ENCODE measurements at places on chromosomes 16 and 17.

- DNase-seq = no peak
Observed at GRCh38 chr16:54996186-54996585, 65.5 kb downstream of the IRX5 start.

DNA sequence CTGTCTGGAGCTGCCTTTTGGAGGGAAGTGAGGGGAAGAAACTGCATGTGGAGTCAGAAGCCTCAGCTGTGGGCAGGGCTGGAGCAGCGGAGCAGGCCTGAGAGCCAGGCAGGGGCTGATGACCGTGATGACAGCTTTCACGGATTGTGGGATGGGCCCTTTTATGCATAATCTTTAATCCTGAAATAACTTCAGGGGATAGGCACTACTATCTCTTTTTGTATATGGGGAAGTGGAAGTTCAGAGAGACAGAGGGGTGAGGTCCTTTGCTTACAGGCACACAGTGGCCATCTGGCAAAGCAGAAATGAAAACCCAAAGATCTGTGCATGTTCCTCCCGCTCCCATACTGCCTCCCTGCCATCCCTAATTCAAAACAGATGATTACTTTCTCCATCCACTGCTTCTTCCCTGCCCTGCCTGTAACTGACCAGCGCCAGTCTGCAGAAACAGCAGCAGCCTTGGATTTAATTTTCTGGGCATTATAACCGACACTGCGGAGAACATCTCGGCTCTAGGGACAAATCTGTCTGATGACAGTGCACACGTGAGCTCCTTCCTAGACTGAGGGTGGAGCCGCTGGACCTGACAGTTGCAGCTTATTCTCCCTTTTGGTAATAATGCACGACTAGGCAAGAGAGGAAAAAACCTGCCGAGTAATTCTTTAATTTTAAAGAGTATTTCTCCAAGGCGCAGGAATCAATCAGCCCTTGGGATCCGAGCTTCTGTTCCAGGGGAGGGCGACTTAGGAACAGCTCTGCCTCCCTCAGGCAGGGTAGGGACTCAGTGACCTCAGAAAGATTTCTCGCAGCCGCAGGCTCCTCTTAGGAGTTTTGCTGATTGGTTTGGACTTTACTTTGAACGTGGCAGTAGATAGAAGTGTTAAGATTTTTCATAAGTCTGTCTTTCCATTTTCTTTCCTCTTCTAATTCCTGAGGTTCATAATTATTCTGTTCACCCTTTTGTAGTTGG lies 95.4 kb downstream of the UTP18 start:
- no peak for DNase-seq

DNA sequence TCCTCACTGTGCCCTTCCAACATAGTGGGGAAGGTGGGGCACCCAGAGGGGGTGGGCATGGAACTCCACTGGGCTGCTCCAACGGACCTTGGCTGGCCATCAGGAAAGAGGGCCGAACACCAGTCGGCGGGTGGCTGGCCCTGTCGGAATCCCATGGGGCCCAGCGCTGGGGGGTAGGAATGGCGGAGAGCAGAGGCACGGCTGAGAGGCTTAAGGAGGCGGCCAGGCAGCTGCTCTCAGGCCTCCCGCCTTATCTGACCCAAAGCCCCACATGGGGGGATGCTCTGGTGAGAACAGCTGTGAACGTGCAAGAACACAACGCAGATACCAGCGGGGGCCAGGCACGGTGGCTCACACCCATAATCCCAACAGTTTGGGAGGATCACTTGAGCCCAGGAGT lies 4.4 kb upstream of the MYO1C start:
- DNase-seq = no peak

GRCh38 chr16:75578212-75578611 lies 12.0 kb downstream of the GABARAPL2 start:
- no peak for DNase-seq

- peak; percentile 68 for DNase-seq
Observed at GRCh38 chr17:37701496-37701898, 43.4 kb downstream of the HNF1B start.

GRCh38 chr16:1309888-1310831 lies 724 bp downstream of the UBE2I start:
- no peak for DNase-seq

DNA sequence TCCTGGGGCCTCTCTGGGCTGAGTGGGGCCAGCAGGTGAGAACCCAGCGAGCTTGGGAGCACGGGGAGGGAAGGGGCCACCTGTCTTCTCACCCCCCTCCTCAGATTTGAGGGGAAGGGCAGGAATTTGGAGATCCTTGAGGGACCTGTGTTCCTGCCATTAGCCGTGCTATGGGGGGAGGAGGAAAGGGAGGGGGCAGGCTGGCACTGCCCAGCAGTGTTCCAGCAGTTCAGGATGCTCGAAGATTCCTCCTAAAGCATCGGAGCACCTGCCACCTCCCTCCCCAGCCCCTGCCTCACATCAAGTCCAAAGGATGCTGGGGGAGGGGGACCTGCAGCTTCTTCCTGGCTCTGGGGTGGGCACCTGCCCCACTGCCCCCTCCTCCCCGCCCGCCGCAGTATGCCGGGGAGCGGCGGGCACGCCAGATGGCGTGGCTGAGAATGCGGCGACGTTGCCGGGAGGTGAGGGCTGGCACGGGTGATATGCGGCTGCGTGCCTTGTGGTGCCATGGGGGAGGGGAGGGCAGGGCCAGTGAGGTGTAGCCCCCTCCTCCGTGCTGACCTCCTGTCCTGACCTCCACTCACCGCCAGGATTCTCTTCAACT lies 4.7 kb upstream of the NEUROD2 start:
- no peak for DNase-seq

DNA sequence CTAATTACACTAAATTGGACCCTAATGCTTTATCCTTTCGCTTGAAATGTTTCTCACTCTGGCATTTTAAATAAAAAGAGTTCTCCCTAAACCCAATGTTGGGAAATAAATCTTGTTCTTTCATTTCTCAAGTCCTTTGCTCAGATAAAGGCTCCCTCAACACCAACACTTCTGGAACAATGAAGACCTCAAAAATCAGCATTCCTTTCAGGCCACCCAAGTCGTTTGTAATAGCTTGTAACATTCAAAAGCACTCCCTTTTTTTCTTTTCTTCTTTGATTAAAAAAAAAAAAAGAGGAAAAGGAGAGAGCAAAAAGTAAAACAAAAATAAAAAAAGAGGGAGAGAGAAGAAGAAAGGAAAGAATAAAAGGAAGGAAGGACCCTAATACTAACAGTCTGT lies 23.3 kb upstream of the FOXJ1 start:
- DNase-seq = no peak

DNA sequence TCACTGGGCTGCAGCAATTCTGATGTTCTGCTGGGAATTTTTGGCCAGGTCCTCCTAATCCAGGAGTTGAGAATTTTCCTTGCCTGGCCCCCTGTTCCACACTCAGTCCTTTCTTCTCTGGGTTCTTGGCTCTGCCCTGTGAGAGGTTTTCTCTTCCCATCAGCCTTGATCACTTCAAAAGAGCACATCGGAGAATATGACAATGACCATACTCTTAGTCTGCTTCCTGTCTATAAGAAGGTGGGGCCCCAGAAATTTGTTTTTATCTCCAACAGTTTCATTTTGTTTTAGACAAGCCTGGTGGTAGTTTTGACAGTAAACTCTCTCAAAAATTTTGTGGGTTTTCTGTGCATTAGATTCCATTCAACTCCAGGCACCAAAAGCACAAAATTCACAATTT lies 70.7 kb downstream of the C17orf67 start:
- no peak for DNase-seq

GRCh38 chr16:75311383-75311938 lies 60.0 kb upstream of the BCAR1 start:
- DNase-seq = no peak

DNA sequence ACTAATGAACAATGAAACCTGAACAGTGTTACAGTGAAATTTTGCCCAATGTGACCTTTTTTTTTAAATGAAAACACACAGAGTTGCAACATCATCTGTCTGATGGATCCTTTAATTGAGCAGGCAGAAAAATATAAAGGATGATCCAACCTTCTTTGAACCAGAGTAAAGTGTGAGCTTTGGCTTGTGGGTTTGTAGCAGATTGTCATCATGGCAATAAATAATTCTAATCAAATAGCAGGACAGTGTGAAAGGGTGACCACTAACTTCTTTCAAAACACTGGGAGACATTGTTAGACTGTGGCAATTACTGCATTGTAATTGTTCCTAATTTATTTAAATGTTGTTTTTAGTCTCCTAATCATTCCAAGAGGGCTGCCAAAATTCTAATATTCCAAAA lies 197.2 kb downstream of the CHD9NB start:
- no peak for DNase-seq

- no peak for DNase-seq
Observed at GRCh38 chr17:55706808-55707773, 15.6 kb downstream of the TMEM100 start.

DNA sequence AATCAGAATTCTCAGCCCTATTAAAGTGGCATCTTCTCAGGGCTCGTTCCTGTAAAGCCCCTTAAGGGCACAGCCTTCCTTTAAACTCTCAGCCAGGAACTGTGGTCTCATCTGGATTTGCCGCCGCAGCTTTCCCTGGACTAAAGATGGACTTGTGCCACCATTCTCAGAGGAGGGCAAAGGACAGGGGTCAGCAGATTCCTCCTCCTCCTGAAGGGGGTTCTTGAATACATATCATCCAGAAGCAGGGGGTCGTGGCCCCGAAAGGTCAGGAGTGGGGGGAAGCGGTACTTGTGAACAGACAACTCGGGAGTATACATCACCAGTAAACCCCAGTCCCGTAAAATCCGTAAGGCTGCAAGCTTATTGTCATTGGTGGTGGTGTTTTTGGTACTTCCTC lies 174.8 kb downstream of the RPTOR start:
- no peak for DNase-seq

- DNase-seq = no peak
Observed at GRCh38 chr17:77999413-78000173, 41.1 kb downstream of the TNRC6C start.

DNA sequence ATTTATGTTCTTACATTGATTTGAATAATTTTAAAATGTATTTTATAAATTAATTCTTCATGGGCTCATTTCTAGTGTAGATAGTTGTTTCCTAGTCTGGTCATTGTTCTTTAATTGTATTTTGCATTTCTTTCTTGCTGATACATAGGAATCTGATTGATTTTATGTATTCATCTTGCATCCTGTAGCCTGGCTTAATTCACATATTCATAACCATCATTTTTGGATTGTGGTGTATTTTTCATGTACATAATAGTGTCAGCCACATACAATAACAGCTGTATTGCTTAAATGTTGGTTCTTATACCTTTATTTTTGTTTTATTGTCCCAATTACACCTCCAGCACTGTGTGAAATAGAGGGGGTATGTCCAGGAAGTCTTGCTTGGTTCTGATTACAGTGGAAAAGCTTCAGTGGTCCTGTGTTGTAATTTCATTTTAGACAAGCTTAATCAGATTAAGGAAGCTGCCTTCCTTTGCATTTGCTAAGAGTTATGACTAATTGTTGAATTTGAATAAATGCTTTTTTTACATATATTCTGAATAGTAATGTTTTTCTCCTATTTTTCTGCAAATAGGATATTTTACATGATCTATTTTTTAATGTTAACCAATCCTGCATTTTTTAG lies 103.7 kb downstream of the USP22 start:
- no peak for DNase-seq

DNA sequence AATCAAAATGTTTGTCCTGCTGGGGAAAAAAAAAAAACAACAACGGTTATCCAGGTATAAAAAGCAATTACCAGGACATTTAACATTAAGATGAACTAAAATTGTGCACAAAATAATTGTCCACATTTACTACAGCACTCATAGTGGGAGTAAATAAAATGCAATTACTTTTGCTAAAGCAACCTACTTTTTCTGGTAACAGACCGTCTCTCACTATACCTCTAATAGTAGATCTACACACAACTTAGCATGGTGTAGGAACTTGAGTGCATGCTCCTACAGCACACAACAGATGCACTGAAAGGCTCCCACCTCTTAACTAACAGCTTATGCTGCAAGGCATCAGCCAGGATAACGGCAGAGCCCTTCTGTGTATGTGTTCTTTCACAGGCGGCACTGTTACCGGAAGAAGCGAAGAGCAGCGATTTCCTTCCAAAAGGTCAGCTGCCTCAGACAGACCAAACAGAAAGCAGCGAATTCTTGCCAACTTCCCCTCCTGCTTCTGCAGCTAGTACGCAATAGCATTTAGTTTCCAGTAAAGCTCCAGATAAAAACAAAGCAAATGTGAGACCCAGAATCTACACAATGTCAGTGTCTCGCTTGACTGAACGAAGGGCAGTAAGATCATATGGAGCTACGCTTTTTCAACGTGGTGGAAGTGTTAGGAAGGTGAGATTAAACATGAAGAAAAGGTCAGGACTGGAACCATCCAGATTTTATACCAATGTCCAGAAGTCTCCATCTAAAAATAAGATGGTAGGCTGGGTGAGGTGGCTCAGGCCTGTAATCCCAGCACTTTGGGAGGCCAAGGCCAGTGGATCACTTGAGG lies 27.6 kb downstream of the STAT5B start:
- DNase-seq = peak; percentile 65

DNA sequence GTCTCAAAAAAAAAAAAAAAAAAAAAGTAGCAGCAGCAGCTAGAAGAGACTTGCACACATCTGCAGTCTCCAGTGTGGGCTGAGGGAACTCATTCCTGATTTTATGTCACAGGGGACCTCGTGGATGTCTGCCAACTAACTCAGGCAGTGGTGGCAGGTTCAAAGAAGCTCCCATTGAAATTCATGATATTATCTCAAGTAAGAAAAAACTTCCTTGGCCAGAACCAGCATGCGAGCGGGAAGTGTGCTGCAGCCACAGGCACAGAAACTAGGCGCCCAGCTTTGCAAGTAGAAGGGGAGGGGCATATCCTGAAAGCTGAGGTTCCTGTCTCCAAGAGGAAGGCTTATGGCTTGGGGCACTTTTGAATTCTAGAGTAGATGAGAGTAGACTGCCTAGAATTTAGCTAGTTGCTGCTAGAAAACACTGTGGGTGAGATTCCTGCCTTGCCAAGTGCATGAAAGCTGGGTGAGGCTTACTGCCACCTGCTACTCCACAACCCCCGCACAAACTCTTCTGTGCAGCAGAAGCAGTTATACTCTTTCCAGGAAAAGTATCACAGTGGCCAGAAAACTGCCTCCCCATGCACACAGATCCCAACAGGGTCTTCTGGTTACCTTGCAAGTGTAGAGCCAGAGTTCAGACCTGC lies 603.8 kb upstream of the CA10 start:
- no peak for DNase-seq

DNA sequence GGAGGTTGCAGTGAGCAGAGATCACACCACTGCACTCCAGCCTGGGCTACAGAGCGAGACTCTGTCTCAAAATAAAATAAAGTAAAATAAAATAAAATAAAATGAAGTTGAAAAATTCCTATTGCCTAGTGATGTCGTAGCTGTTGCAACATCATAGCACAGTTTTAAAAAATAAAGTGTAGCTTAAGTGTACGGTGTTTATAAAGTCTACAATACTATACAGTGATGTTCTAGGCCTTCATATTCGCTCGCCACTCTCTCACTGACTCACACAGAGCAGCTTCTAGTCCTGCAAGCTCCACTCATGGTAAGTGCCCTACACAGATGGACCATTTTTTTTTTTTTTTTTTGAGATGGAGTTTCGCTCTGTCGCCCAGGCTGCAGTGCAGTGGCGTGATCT lies 43.5 kb upstream of the MNT start:
- no peak for DNase-seq

DNA sequence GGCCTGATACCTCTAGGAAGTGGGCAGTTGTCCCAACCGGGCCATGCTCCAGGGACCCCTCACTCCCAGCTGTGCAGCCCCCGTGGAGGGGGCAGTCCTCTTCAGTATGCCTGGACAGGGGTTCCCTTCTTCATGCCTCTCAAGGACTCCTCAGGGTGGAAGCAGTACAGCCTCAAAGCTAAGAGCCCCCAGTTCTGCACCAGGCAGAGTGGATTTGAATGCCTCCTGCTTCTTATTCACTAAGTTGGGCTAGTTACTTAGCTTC lies 23.9 kb upstream of the ST6GALNAC1 start:
- no peak for DNase-seq

GRCh38 chr16:85371948-85372347 lies 241.2 kb upstream of the GSE1 start:
- DNase-seq = no peak

All from memory B cell (primary cell).